Hindlimb muscle (tissue), 1 donor: ENCODE measurements at places on chromosomes 16 and 17. TPM values are rescaled to one million over a fixed set of nuclear protein-coding genes. Genes with fewer than 3 reads are reported as not detected.

The TMEM186 gene
- 11.4 TPM for polyA plus RNA-seq

GRCh38 chr16:88742896-88743605 lies 36.7 kb downstream of the CTU2 start:
- no peak for DNase-seq

The CTRB2 gene
- 0.23 TPM for polyA plus RNA-seq

The SKAP1 gene
- 0.70 TPM for polyA plus RNA-seq

The CAMTA2 gene
- 32.9 TPM for polyA plus RNA-seq

DNA sequence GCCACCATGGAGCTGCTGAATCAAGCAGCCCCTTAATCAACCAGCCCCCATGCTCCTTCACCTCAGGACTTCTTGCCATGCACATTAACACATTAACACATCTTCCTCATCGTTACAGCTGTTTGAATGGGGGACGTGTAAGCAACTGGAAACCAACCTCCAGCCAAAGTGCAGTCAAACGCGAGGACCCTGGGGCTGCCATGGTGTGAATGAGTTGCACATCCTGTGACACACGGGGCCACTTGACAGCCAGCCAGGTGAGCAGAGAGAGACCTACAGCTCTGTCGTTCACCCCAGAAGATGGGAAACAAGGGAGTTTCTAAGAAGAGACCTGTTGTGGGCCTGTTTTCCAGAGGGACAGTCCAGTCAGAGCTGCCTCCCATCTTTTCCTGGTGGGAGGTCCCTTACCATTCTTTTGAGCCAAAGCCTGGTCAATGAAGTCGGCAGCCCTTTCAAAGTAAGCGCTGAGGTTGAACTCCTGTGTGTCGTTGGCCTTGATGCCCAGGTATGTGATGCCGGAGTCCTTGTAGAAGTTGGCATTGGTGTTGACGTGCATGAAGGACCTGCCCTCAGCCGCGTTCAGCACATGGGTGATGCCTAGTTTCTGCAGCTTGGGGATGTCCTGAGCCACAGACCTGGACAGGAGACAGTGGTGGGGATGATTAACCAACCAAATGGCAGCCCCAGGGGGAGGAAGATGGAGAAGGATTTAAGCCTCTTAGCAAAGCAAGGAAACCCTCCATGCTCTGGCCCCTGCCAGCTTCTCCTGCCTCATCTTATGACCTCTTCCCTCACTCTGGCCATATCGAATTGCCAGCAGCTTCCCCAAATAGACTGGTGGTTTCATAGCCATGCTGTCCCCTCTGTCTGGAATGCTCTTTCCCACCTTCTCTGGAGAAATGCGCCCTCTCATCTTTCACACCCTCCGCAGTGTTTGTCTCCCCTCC lies 4.2 kb downstream of the DUSP3 start:
- DNase-seq, result no peak
